Esophagus muscularis mucosa (tissue), 4 donors: ENCODE measurements at places on chromosomes 5 and 9. TPM values are rescaled to one million over a fixed set of nuclear protein-coding genes. Genes with fewer than 3 reads are reported as not detected.

ZNF354C gene
- 7.9 TPM for total RNA-seq

DNA sequence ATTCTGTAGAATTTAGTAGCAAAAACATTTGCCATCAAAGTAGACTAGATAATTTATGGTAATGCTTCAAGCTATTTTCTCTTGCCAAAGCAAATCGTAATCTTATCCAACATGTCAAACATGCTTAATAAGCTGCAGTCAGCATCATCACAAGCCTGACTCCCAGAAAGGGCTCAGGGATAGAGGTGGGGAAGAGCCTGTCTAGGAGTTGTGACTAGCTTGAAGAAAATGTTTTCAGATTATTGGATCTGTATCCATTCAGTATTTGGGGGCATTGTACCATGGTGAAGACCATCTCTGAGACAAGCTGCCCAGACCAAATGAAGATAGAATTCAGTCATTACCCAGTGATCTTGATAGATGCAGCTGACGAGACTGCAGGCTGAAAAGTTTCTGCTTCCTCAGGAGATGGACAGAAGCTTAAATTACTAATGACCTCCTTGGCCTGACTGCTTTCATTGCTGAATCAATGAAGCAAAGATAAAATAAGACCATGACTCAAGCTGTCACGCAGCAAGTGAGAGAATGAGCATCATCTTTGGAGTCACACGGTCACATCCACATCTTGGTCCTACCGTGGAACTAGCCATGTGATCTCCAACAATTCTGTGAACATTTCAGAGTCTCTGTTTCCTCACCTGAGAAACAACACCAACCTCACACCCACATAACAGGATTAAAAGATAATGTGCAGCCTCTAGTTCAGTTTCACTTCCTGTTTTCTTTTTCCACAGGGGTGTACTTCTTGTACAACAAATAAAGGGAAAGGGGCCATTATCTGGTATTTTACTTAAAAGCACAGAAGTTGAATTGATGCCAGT, 9.4 kb downstream of the ERAP2 start:
- H3K27me3 ChIP-seq, result no peaks in the 10 kb centered on the region
- DNase-seq, result no peak
- H3K27ac ChIP-seq, result no peak overlapping the region
- peaks cover 38% of the 10 kb centered on the region for H3K36me3 ChIP-seq
- no peak overlapping the region for H3K4me3 ChIP-seq

DNA sequence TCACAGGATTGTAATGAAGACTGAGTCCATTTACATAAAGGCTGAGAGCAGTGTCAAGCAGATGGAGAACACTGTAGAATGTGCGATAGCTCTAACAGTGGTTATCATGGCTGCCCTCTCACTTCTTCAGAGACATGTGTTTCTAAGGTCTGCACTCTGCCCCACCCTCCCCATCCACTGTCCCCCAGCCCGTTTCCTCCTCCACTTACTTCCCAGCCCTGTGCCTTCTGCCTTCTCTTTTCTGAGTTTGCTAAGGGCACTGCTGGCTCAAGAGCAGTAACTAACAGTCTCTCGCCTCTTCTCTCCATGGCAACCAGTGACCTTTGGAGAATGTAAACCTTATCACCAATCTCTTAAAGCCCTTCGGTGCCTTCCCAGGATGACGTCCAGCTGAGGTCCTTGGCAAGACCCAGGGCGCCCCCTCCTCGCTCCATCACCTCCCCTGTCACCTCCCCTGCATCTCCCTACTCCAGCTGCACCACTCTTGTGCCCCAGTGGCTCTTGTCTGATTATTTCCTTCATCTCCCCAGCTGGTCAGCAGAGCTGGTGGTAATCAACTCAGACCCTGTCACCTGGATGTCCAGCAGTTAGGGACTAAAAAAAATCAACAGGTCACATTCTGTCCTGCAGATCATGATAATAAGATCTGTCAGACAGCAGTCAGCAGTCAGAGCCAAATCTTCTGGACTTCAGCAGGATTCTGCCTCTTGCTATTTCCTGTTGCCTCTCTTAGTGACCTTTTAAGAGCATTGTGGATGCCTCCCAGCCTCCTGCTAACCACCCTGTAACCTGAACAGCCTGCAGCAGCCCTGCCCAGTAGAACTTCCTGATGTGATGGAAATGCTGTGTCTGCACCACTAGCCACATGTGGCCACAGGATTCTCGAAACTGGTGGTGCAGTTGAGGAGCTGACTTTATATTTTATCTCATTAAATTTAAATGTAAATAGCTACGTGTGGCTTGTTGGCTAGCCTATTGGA, 9.0 kb downstream of the FXN start:
- peaks cover 36% of the 10 kb centered on the region for H3K4me1 ChIP-seq
- no peaks in the 10 kb centered on the region for H3K27me3 ChIP-seq
- H3K4me3 ChIP-seq, result no peak overlapping the region
- DNase-seq, result no peak
- peaks cover 27% of the 10 kb centered on the region for H3K36me3 ChIP-seq
- peak overlapping the region; percentile 17 for H3K27ac ChIP-seq

DNA sequence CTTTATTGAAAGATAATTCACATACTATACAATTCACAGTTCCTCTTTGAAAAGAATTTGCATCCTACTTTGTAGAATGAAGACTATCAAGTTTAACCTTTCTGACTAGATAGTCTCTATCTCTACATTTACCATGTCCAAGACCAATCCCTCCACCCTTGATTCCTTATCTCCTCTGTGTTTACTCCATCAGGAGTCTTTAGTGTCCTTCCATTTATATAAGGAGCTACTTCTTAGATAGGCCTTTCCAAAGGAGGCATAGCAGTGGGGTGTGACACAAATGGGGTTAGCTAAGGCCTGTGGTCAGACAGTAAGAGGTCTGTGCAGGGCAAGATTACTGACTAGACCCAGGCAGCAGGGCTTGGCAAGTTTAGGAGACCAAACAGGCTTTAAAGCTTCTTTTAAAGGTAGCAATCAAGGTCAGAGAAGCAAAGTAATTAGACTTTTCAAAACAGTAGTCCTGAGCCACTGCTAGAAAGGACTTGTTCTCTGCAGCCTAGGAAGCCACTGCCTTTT, 11.1 kb upstream of the DMXL1 start:
- no peaks in the 10 kb centered on the region for H3K4me1 ChIP-seq
- no peaks in the 10 kb centered on the region for H3K27me3 ChIP-seq
- no peak overlapping the region for H3K4me3 ChIP-seq
- H3K27ac ChIP-seq, result no peak overlapping the region
- no peaks in the 10 kb centered on the region for H3K36me3 ChIP-seq

- no peak overlapping the region for H3K4me3 ChIP-seq
- H3K27ac ChIP-seq, result no peak overlapping the region
- no peaks in the 10 kb centered on the region for H3K27me3 ChIP-seq
- no peaks in the 10 kb centered on the region for H3K36me3 ChIP-seq
- no peak for DNase-seq
- peaks cover 12% of the 10 kb centered on the region for H3K4me1 ChIP-seq
Measured at GRCh38 chr5:173672891-173673290, 56.4 kb upstream of the BOD1 start.

PTAR1 gene
- 68.5 TPM for total RNA-seq

MRPS2 gene
- 40.2 TPM for total RNA-seq

- no peaks in the 10 kb centered on the region for H3K36me3 ChIP-seq
- H3K27ac ChIP-seq, result peak overlapping the region; percentile 61
- DNase-seq, result no peak
- H3K4me3 ChIP-seq, result no peak overlapping the region
Measured at GRCh38 chr9:108478431-108479332, 377.1 kb downstream of the ACTL7B start.

- H3K4me1 ChIP-seq, result peaks cover 12% of the 10 kb centered on the region
- no peak overlapping the region for H3K4me3 ChIP-seq
- no peaks in the 10 kb centered on the region for H3K27me3 ChIP-seq
- no peak overlapping the region for H3K27ac ChIP-seq
- H3K36me3 ChIP-seq, result no peaks in the 10 kb centered on the region
- DNase-seq, result no peak
Measured at GRCh38 chr9:85523202-85523601, 218.6 kb downstream of the AGTPBP1 start.

DNA sequence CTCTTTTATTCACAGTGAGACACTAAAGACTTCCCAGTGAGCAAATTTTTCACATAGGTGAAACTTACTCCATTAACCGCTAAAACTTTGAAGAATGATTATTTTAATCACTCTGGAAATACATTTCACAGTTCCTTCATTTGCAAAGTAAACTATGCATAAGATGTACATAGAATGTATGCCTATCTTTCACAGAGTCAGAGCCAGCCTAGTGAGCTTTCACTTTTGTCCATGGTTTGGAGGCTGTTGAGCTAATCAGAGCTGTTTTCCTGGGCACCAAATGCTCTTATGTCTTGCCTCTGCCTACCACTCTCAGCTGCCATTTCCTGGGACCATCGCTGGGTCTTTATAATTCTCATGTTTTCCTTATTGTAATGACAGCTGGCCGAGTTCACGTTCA, 67.3 kb downstream of the PDE8B start:
- H3K36me3 ChIP-seq, result no peaks in the 10 kb centered on the region
- H3K27ac ChIP-seq, result no peak overlapping the region
- no peaks in the 10 kb centered on the region for H3K4me1 ChIP-seq
- no peaks in the 10 kb centered on the region for H3K27me3 ChIP-seq

DNA sequence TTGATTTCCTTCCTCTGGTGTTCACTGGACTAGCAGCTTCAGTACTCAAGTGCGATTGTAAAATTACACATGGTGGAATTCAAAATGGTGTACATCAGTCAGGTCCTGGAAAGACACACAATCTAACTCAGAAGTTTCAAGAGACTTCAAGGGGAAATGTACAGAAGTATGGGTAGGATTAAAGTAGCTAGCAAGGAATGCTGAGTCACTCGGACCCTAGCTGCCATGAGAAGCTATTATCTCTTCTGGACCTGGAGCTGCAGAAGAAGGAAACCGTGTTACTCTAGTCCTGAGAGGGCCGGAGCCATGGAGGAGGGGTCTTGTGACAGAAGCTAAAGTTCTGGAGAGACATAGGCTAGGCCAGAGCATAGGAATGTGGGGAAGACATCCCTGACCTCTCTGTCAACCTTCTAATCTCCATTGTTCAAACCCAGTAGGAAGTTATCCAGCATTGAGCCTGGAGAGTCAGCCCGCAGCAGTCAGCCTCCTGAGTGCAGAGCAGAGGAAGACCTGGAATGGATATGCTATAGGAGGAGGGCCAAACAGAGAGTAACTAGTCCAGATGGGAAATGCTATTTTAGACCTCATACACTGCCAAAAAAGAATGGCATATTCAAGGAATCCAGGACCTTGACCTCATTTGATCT, 84.3 kb downstream of the GHR start:
- peaks cover 27% of the 10 kb centered on the region for H3K4me1 ChIP-seq
- no peak overlapping the region for H3K27ac ChIP-seq
- no peaks in the 10 kb centered on the region for H3K27me3 ChIP-seq
- H3K36me3 ChIP-seq, result no peaks in the 10 kb centered on the region

RMI1 gene
- 6.3 TPM for total RNA-seq

DNA sequence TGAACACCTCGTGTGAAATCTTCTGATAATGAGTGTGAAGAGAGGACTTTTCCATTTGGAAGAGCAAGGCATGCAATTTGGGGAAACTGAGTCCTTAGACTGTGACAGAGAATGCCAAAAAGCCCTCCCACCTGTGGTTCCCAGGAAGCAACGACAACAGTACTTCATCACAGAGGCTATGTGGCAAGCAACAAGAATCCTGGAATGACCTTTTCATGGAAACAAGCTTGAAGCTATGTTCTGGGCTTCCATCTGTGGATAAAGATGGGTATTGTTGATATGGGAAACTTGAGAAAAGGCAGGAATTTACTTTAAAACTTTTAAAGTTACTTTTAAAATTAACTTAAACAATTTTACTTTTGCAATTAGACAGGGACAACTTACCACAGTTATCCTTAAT, 131.2 kb upstream of the ANKH start:
- H3K4me1 ChIP-seq, result peaks cover 6% of the 10 kb centered on the region
- no peak for DNase-seq
- H3K27ac ChIP-seq, result no peak overlapping the region
- H3K4me3 ChIP-seq, result no peak overlapping the region
- no peaks in the 10 kb centered on the region for H3K36me3 ChIP-seq

GRCh38 chr9:127030814-127031740, 91.4 kb downstream of the ANGPTL2 start:
- no peaks in the 10 kb centered on the region for H3K36me3 ChIP-seq
- H3K4me3 ChIP-seq, result no peak overlapping the region
- no peak for DNase-seq
- no peak overlapping the region for H3K27ac ChIP-seq

DNA sequence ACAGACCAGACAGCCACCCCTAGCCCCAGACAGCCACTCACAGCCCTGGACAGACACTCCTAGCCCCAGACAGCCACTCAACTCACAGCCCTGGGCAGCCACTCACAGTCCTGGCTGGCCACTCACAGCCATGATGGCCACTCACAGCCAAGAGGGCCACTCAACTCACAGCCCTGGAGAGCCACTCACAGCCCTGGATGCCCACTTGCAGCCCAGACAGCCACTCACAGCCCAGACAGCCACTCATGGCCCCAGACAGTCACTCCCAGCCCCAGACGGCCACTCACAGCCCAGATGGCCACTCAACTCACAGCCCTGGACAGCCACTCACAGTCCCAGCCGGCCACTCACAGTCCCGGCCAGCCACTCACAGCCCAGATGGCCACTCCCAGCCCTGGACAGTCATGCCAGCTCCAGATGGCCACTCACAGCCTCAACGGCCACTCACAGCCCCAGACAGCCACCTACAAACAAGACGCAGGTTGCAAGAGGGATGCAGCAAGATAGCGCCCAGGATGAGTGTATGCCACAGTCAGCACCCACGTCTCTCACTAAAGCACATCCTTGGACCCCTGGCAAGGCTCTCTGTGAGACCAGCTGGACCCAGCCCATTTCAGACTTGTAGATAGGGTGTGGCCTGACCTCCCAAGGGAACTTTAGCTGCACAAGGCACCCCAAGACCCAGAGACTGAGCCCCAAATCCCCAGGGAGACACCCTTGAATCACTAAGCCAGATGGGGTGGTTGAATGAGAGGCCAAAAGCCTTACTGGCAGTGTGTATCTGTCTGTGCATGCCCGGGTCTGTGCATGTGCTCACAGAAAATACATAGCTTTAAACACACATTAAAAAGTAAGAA, 22.4 kb downstream of the ZDHHC11B start:
- no peaks in the 10 kb centered on the region for H3K27me3 ChIP-seq
- H3K27ac ChIP-seq, result no peak overlapping the region
- no peak overlapping the region for H3K4me3 ChIP-seq
- peaks cover 36% of the 10 kb centered on the region for H3K4me1 ChIP-seq

- H3K36me3 ChIP-seq, result peaks cover 29% of the 10 kb centered on the region
- H3K4me3 ChIP-seq, result no peak overlapping the region
- no peak overlapping the region for H3K27ac ChIP-seq
- H3K27me3 ChIP-seq, result no peaks in the 10 kb centered on the region
- no peak for DNase-seq
- peaks cover 28% of the 10 kb centered on the region for H3K4me1 ChIP-seq
Measured at GRCh38 chr5:138351517-138351916, 968 bp upstream of the KDM3B start.

ARHGEF39 gene
- 1.3 TPM for total RNA-seq

GRCh38 chr5:135873831-135874230, 21.8 kb downstream of the IL9 start:
- peaks cover 22% of the 10 kb centered on the region for H3K4me1 ChIP-seq
- no peak for DNase-seq
- no peaks in the 10 kb centered on the region for H3K36me3 ChIP-seq
- H3K27me3 ChIP-seq, result no peaks in the 10 kb centered on the region
- H3K27ac ChIP-seq, result no peak overlapping the region

PPP2R2B gene
- total RNA-seq, result 1.9 TPM

- peak overlapping the region; percentile 66 for H3K4me3 ChIP-seq
- no peak for DNase-seq
- peaks cover 43% of the 10 kb centered on the region for H3K4me1 ChIP-seq
Measured at GRCh38 chr9:137029058-137029936, 1.3 kb upstream of the ABCA2 start.

- H3K4me3 ChIP-seq, result no peak overlapping the region
- no peaks in the 10 kb centered on the region for H3K27me3 ChIP-seq
- H3K4me1 ChIP-seq, result no peaks in the 10 kb centered on the region
- no peaks in the 10 kb centered on the region for H3K36me3 ChIP-seq
- DNase-seq, result no peak
Measured at GRCh38 chr9:81772144-81772543, 82.8 kb upstream of the TLE1 start.
